Sigmoid colon (tissue), 7 donors: ENCODE measurements at places on chromosomes 3 and 15. TPM values are rescaled to one million over a fixed set of nuclear protein-coding genes. Genes with fewer than 3 reads are reported as not detected.

DNA sequence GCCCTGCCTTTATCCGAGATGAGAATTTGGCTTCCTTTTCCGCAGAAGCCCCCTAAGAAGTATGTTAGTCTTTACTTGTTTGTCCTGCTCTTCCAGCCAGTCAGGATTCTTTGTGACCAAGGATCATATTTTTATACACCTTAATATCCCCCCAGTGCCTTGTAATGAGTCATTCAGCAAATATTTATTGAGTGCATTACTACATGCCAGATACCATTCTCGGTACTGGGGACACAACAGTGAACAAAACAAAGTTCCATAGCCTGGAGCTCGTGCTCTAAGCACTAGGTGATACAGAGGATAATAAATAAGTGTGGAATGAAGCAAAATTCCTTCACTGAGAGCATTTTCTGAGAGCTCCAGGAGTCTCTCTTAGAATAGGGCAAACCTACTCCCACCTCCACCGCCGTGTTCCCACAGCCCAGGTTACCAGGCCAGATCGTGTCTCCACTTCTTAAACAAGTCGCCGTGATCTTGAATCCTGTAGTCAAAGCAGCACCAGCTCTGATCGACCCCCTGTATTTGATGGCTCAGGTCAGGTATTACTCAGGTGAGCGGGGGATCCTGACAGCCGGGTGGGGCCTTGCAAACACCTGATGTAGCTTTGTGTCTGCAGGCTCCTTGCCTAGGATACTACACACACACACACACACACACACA lies 18.5 kb downstream of the TTC21A start:
- DNase-seq: peak; percentile 43

GRCh38 chr15:90877315-90877714 lies 7.0 kb upstream of the FES start:
- DNase-seq: no peak

The BAHD1 gene
- 9.4 TPM for total RNA-seq

DNA sequence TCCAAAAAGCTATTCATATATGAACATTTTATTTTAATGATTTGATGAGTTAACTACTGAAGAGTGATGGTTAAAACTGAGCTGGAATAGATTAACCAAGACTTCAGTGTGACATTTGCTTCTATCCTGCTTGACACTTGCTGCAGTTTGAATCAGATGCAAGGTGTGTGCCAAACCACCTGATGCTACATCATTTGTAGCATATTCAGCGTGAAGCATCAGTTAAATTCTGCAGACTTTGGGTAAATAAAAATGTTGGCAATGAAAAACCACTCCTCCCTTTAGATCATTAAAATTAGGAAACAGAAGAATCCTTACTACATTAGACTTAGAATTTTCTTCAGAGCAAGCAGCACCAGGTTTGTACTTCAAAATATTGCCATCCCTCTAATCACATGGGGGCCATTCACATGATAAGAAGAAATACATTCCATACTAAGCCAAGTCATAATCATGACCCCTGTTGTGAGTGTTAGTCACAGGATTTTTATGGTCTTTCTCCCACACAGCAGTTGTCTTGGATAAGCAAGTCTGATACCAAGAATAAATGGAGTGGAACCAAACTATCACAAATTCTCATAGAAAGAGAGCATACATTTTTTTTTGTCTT lies 160.7 kb upstream of the TNIK start:
- DNase-seq: no peak

GRCh38 chr3:155712008-155712407 lies 32.9 kb downstream of the PLCH1 start:
- DNase-seq: no peak

The IQCF5 gene
- not detected for total RNA-seq

The CP gene
- 6.6 TPM for total RNA-seq

GRCh38 chr3:194870394-194871110 lies 184.9 kb downstream of the FAM43A start:
- no peak for DNase-seq

DNA sequence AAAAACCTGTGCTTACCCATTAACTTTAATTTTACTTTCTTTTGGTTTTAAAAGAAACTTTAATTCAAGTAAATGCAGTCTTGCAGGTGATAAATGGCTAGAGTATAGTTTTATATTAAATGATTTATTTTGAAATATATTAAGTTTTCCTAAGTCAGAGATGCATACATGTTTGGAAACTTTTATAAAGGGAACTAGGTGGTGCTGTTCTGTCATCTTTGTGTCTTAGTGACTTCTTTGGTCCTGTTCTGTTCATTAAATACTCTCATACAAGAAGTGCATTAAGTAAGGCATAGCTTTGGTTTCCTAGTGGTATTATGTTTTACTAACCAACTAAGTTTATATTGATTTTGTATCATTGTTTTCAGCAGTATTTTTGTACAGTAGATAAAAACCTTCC lies 15.6 kb downstream of the CADM2 start:
- no peak for DNase-seq

- no peak for DNase-seq
Observed at GRCh38 chr3:9934235-9934621, 594 bp downstream of the CRELD1 start.

The ZXDC gene
- total RNA-seq: 33.8 TPM
